ENCODE measurements at places on chromosomes 6 and 20.

- peak; percentile 67 for DNase-seq
These were observed 133.9 kb downstream of the ZDHHC14 start for GRCh38 chr6:157514659-157515496.

- peak; percentile 46 for DNase-seq
These were observed 18.9 kb upstream of the TRAM2 start for GRCh38 chr6:52595796-52596130.

DNA sequence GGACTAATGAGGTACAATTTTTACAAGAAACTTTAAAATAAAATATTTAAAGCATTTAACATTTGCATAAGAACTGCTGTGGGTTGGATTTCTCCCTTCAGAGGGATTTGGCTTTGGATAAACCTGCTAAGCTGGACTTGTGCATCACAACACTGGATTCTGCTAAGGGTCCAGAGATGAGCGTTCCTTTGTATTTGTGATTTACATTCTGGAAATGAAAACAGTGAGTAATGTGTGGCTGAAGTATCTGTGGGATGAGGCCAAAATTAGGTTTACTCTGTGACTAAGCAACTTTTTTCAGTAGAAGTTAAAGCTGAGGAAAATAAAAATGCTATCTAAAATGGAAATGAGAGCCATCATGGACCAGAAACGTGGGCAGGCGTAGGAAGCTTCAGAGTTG lies 494.3 kb downstream of the EPM2A start:
- DNase-seq, result peak; percentile 59

- DNase-seq, result peak; percentile 64
These were observed 233.6 kb upstream of the ASCC3 start for GRCh38 chr6:101114703-101115102.

- no peak for DNase-seq
These were observed 13.4 kb downstream of the TMEM200A start for GRCh38 chr6:130379223-130379622.

GRCh38 chr6:100283285-100283684 lies 181.4 kb downstream of the SIM1 start:
- DNase-seq, result peak; percentile 87

DNA sequence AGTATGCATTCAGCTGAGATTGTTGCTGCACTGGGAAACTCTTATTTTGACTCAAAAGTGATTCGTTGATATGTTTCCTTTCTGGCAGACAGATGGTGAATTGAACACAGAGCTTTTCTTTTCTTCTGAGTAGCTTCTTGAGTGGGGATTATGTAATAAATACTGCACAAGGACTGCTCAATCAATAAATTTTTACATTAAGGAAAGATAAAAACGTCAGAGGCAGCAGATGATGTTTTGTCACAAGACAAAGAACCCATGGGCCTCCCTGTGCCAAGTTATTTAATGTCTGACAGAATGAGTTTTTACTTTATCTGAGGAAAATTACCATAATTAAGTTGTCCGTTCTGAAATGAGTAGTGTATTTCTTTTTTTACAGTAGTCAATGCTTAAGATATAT lies 460.3 kb downstream of the UTRN start:
- DNase-seq, result no peak

GRCh38 chr6:49454787-49455709 lies 8.0 kb downstream of the MMUT start:
- no peak for DNase-seq

DNA sequence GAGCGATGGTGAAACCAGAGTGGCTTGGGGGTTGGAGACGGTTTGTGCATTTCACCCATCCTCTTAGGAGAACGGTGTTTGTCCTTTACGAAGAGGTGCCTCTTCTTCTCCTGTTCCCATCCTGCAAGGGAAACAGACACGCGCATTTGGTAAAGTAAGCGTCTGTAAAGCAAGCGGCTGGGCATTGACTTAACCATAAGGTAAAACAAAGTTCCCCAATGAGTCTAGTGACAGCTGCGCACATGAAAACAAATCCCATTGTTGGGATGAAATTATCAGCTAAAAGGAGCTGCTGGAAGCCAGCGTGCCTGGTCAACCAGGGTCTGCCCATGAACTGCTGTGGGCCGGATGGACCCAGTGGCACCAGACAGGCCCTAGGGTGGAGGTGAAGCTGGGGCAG lies 5.8 kb downstream of the BHLHE23 start:
- DNase-seq, result no peak

- no peak for DNase-seq
These were observed 15.0 kb downstream of the MAP7 start for GRCh38 chr6:136535017-136535765.

GRCh38 chr20:53899351-53900167 lies 170.8 kb downstream of the BCAS1 start:
- DNase-seq, result peak; percentile 64

- no peak for DNase-seq
These were observed 1.6 kb upstream of the HS3ST5 start for GRCh38 chr6:114344246-114344970.

DNA sequence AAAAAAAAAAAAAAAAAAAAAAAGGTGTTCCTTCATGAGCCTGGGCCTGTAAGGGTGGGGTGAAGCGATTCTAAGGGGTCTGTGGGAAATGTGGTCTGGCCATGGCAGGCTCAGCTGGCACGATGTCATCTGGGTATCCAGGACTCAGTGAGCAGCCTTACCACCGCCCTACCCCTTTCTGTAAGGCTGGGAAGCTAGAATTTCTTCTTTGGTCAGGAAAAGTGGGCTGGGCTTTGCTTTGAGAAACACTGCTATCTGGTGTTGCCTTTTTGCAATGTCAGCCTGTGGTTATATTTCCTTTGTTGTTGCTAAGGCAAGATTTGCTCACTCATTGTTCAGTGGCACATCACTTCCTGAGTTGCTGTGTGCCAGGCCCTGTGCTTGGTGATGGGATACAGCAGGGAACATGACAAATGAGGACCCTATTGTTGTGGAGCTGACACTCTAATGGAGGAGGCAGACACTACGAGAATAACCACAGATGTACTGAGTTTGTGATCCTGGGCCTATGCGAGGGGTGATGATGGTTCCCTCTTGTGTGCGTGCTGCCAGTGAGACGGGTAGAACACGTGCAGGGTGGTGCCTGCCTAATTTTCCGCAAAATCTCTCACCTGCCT lies 45.9 kb upstream of the ZNFX1 start:
- DNase-seq, result peak; percentile 83

DNA sequence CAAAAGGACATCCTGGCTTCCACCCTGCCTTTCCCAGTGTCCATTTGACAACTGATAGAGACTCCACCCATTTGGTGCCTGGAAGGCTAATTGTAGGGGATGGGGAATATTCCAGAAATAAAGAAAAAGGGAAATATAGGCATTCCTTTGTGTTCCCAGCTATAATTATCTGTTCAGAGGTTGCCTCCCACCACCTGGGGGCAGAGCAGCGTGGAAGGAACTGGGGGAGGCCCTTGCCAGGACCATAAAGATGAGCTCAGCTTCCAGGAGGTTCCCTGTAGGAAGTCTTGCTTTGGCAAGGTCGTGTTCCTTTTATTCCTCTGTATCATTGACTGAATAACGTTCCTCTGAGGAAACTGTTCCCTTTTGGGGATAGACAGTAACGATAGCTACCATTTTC lies 214.7 kb downstream of the TFAP2C start:
- no peak for DNase-seq

GRCh38 chr6:111997853-111998208 lies 56.1 kb upstream of the CCN6 start:
- DNase-seq, result no peak

DNA sequence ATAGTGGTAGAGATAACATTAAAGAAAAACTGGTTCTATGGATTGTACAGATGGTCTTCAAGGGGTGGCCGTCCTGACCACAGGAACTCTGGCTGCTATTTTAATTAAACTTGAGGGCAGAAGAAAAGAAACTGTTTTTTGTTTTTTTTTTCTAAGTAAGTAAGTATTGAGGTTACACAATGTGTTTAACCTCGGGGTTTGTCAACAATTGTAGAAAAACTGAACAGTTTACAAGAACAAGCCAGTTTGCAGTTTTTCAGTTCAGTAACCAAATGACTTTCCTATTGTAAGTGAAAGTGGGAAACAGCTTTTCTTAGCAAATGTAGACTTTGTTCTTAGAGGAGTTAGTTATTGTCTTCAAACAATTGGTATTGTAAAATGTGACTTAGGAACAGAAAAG lies 77.0 kb downstream of the PLCB1 start:
- peak; percentile 29 for DNase-seq

GRCh38 chr6:2790588-2791449 lies 25.6 kb downstream of the WRNIP1 start:
- peak; percentile 88 for DNase-seq

GRCh38 chr6:37005061-37005810 lies at the start of gene FGD2:
Gene FGD2 (plus strand): TSS chr6:37005655. CDS start chr6:37005818, 163 bp downstream.
- no peak for DNase-seq

- peak; percentile 50 for DNase-seq
These were observed 49.0 kb downstream of the MDGA1 start for GRCh38 chr6:37648465-37649330.

- DNase-seq, result peak; percentile 91
These were observed 39.7 kb downstream of the TGM2 start for GRCh38 chr20:38125157-38126056.

DNA sequence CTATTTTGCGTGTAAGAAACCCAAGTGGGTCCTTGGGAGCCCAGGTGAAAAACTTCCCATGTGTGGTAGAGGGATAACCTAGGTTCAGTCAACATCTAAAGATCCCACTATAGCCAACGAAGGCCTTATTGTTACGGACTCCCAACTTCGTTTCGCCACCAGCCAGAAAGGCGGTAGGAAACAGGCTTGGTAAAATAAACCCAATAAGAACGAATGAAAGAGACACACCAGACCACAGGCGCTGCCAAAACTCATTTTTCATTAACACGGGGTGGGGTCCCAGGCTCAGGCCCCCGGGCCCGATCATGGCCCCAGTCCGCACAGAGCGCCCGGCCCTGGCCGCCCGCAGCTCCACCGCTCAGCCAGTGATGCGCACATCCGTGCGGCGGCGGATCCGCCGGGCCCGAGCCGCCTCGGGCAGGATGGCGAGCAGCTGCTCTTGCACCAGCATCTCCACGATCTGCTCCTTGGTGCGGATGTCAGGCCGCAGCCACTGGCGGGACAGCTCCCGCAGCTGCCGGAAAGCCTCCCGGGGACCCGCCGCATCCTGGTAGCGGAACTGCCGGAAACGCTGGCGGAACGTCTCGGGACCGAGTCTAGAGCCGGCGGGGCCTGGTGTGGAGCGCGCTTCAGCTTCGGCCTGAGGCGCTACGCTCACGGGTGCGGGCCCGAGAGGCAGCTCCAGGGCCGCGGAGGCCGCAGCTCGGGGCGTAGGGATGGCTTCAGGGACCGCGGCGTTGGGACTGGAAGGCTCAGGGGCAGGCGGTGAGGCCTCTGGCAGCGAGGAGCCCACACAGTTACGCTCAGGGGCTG lies 709 bp downstream of the SCAND1 start:
- DNase-seq, result peak; percentile 69

DNA sequence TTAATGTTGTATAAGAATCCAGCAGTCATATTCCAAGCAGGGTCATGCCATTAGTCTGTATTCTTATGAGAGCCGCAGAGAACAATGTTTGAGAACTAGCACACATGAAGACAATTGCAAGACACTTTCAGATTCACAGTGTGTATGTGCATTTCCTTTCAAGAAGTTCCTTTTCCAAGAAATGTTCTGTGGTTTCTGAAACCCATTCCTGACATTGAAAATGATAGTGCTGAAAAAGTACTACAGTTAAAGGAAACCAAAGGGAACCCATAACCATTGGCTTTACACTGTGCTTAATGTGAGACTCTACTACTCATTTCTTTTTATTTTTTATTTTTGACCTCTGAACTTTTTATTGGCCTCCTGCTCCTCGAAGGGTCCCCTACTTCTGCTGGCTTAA lies 4.2 kb upstream of the CALHM6 start:
- DNase-seq, result no peak

DNA sequence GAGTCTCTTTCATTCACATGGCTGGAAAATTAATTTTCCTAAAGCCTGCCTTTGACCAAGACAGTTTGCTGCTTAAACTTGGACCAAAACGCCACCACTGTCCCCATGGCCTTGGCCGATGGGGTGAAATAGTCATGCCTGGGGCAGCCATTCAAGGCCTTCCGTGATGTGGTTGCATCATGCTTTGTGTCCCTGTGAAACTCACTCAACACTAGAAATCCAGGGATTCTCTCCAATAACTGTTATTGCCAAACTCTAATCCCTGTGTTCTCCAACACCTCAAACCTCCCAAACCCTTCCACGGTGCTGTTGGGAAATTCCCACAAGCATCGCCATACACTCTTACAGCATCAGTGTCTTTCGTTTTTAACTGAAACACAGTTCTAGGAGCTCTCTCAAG lies 1.4 kb upstream of the TXNDC5 start:
- DNase-seq, result no peak

- DNase-seq, result no peak
These were observed at the start of gene SDCBP2 for GRCh38 chr20:1328680-1329330. Gene SDCBP2 (minus strand): TSS chr20:1329139. CDS start chr20:1320416, 8,723 bp downstream.

GRCh38 chr6:74070091-74070490 lies 374.1 kb downstream of the CD109 start:
- peak; percentile 5 for DNase-seq

DNA sequence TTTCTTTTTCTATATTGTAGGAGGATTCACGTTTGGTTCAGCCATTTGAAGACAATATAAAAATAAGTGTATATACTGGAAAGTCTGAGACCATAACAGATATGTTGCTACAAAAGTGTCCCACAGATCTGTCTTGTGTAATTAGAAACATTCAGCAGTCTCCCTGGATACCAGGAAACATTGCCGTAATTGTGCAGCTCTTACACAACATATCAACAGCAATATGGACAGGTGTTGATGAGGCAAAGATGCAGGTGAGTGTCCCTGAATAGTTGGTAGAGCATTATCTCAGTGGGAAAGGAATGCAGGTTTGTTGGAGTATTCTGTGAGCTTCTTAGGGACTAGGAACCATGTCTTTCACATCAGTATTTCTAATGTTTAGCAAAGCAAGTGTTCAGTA lies 18.3 kb upstream of the ADGRF4 start:
- DNase-seq, result no peak

- DNase-seq, result no peak
These were observed 381.0 kb upstream of the ARID1B start for GRCh38 chr6:156396068-156396771.

DNA sequence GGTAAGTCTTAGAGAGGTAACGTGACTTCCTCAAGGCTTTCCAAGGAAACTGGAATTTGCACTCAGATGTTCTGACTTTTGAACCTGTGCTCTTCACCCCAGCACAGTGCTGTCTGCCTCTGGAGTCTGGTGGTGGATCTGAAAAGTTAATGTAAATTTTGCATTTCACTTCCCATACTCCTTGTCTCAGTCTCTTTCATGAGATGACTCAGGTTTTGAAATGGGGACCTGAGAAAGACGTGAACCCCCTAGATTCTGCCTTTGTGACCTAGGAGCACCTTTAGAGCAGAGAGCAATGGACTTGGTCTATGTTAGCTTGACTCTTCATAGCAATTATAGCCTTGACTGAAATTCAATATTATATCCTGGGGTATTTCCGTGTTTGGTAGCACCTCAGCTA lies 223.0 kb downstream of the QKI start:
- no peak for DNase-seq
